AG09319 (cell line): ENCODE measurements at places on chromosomes 11 and 22.

GRCh38 chr11:56720513-56720912 is 21.6 kb downstream of the OR9G1 start:
- no peak for DNase-seq

GRCh38 chr11:1419811-1420210 is 30.1 kb downstream of the BRSK2 start:
- DNase-seq, result no peak

DNA sequence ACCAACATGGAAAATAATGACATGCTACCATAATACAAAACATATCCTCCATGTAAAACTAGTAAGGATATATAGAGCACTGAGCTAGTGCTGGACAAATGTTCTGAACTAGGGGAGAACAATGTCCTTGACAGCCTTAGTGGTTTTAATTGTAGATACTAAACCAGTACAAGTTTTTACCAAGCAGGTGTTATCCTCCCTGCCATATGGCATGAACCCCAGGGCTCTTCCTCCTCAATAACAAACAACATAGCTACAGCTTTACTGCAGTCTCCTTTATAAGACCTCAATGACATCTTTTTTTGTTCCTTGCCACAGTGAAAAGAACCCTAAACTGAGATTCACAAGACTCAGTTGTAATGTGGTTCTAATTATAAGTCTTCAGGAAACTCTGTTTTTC is 70.2 kb upstream of the GDPD4 start:
- no peak for DNase-seq

- no peak for DNase-seq
Measured at GRCh38 chr11:122656631-122657101, 1.1 kb downstream of the UBASH3B start.

DNA sequence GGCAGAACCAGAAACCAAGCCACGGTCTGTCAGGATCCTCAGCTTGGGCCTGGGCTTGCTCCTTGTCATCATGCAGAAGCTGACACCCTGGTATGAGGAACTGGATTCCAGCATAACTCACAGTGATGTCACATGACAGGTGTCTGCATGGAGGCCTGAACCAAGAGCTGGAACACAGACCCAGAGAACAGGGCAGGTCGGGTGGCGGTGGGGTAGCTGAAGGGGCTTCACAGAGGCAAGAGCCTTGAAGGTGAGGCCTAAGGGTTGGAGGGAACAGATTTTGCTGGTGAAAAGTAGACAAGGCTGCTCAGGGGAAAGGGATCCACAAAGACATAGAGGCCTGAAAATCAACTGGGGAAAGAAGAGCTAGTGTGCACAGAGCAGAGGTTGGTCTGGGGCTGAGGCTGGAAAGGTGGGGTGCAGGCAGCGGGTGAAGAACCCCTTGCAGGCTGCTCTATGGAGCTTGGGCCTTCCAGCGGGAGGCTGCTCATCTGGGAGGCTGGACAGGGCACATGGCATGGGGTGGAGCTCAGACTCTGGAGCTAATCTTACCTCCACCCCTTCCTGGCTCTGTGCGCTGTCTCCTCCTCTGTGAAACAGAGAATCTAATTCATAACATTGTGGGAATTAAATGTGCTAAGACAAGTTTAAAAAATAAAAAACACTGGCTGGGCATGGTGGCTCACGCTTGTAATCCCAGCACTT is 18.4 kb upstream of the RPS3 start:
- no peak for DNase-seq

DNA sequence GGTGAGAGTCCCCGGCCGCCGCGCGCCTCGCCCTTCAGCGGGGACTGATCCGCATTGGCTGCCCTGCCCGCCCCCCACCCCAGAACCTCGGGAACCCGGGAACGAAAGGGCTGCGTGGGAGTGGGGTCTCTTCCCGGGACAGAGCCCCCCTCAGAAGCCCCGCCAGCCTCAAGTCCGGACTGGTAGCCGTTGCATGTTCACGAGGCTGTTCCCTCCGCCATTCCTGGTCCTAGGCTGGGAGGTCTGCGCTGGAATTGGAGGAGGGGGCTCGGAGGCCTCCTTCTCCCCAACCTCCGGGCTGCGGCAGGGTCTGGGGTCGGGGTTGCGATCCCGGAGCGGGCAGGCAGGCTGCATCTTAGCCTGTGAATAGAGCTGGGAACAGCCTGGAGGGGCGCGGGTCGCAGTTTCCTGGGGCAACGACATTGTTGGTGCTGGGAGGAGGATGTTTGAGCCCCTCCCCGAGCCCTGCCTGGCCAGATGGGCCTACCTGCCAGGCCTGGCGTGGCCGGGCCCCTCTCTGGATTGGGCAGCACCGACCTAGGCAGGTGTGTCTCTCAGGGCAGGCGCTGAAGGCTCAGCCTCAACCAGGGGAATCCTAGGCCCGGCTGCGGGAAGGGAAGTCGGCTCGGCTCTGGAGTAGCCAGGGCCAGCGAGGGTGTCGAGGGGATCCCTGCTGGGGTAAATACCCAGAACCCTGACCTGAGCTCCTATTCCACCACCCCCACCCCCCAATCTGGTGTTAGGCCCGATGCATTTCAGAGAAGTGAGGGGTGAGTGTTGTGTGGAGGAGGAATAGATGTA is 670 bp downstream of the MAPK8IP1 start:
- DNase-seq, result no peak

DNA sequence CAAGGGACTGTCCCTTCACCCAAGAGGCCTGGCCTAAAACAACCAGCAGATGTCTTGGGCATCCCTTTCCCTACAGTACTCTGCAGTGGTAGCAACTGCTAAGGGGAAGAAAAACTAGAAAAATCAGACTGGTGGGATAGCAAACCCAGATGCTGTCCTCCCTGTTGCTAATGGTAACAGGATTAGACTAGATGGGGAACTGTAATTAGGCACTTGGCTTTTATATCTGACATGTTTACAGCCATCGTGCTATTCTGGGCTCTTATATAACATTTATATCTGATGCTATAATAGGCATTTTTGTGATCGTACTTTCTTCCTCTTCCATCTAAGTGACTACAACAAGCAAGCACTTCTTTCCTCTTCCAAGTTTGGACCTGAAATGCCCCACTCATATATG is 316.7 kb downstream of the DLG2 start:
- DNase-seq, result no peak

- no peak for DNase-seq
Measured at GRCh38 chr11:128774593-128774992, 80.7 kb downstream of the FLI1 start.

DNA sequence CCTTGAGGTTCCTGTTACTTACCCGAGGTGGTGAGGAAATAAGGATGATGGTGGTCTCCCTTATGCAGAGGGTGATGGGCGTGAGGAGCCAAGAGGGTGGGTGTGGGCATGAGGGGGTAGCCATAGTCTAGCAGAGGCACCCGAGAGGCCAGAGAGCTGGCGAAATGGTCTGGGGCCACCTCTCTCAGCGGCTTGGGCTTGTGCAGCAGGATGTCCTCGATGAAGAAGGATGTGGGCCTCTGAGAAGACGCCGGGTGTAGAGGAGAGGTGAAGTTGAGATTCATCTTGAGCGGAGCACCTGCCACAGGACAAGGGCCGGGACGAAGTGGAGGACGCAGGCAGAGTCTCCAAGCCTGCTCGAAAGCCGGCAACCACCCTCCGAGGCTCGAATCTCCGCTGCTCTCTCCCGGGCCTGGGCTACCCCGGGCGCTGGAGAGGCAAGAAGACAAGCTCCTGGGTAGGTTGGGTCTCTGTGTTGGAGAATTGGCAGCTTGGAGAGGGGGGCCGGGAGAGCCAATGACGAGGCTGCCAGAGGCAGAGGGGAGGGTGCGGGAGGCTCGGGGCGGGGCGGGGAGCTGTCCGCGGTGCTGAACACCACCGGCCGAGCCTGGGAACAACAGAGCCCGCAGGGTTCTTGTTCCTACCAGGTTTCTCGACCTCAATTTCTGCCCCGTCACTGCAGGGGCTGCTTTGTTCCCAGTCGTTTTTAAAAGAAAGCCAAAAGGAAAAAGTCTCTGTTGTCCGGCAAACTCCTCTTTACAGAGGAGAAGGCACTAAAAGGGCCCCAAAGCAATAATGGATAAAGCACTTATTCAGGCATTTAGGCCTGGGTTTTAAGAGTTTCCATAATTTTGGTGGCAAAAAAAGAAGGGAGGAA is at the start of gene BSX:
TSS of gene BSX (minus strand) at position 447 of the 877 bp plus-strand sequence. CDS start at position 284, 163 bp downstream.
- DNase-seq, result no peak

DNA sequence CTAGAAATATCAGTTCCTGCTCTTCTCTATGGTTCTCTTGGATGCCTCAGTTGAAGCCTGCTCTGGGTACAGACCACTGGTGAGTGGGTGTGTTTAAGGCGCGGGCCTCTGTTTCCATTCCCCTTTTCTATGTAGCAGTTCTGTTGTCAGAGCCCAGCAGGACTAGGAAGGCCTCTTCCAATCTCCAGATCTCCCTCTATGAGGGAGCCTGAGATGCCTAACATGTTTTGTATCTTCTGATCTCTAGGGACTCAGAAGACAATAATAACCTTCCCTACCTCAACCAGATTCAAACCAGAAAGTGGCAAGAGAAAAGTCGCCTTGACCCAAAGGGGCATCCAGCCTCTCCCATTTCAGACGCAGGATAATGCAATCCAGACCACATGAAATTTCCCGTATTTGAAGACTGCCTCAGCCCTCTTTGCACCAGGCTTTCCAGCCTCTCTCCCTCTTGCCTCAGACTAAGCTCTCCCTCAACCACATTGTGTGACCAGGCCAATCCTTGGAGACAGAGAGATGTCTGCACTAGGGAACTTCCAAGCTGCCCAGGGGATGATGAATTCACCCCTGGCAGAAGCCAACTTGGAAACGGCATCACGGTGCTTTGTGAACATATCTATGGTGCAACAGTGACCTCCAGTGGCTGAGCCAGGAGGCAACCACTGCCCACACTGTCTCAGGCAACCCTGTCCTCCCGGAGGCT is 150.1 kb upstream of the UBASH3B start:
- DNase-seq, result peak; percentile 96

- DNase-seq, result no peak
Measured at GRCh38 chr11:111540114-111540936, at the start of gene LAYN. LAYN (plus strand) TSS chr11:111540720; CDS start chr11:111540844, 124 bp downstream.

GRCh38 chr11:66004186-66004585 is 1.9 kb downstream of the BANF1 start:
- no peak for DNase-seq

- no peak for DNase-seq
Measured at GRCh38 chr11:6911948-6912347, 8.9 kb upstream of the OR2D3 start.

DNA sequence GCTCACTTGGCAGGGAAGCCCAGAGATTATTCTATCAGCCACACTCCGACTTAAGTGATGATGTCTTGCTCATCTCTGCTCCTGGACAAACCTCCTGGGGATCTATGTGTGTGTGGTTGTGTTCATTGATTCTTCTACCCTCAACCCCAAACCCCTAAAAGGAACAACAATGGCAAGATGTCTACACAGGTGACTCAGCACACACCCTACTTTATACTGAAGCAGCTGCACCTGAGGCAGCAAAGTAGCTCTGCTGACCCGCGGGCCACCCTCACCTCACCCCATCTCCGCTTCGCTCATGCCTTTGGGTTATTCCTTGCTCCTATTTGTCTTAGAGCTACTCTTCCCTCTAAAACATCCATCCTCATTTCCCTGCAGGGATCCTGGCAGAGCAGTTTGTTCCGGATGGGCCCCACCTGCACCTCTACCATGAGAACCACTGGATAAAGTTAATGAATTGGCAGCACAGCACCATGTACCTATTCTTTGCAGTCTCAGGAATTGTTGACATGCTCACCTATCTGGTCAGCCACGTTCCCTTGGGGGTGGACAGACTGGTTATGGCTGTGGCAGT is 38.7 kb downstream of the TMEM45B start:
- no peak for DNase-seq

- DNase-seq, result no peak
Measured at GRCh38 chr11:127050186-127050585, 49.6 kb upstream of the KIRREL3 start.

DNA sequence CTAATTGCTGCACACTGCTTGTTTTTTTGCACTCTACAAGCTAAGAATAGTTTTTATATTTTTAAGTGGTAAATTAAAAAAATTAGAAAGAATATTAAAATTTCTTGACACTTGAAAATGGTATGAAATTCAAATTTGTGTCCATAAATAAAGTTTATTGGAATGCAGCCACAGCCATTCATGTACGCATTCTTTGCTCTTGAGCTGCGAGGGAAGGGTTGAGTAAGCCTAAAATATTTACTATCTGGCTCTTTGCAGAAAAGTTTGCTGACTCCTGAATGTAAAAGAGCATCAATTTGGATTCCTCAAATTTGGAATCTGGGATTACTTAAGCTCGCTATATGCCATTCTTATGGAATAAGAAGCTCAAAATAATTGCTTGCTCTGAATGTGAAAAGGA is 3.4 kb upstream of the ADAMTS8 start:
- DNase-seq, result no peak

DNA sequence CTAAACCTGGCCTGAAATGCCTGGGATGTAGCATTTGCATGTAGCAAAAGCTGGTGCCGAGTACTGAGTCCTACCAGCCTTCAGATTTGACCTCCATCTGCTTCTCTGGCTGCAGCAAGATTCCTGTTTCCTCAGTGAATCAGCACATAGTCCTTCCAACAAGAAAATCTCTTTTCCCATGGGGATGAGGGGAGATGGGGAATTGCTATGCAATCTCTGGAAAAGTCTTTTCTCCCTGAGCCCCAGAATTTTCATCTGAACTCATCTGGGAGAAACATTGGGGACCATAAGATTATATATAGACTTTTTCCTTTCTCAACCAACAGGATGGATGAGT is 32.0 kb upstream of the YWHAH start:
- no peak for DNase-seq
